ENCODE measurements at places on chromosomes 11 and 22. TPM values are rescaled to one million over a fixed set of nuclear protein-coding genes. Genes with fewer than 3 reads are reported as not detected.

SLC37A2 gene
- 3.9 TPM for polyA plus RNA-seq

DNA sequence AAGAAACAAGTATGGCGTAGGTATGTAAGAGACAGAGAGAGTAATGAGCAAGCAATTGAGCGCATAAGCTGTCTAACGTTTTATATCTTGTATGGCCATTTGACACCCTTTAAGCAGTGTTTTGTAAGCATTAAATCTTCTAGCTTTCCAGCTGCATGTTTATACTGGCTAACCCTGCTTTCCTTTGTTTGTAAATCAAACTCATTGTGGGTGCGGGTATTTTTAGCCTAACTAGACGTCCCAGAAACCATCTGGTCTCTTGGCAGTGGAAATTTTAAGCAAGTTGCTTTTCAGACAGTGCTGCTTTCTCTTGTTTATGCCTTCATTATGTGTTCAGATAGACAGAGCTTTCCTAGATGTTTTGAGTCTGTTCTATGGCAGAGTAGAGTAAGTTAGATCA is 73.5 kb downstream of the RNF169 start:
- no peak for DNase-seq

BIRC2 gene
- 42.1 TPM for polyA plus RNA-seq

DNA sequence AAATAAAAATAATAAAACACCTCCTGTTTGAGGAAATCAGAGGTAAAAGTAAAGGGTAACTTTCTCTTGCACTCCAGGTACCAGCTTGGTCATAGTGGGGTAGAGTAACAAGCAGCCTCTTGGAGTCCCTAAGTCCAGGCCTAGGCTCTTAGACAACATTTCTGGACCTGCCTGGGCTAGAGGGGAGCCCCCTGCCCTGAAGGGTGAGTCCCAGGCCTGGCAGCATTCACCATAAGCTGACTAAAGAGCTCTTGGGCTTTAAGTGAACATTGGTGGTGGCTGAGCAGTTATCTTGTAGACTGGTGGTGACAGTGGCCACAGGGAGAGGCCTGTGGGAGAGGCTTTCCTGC is 18.6 kb upstream of the OR56A3 start:
- no peak for DNase-seq

- peak; percentile 17 for DNase-seq
These were observed 1.9 kb upstream of the CSNK1E start for GRCh38 chr22:38318792-38319773.
